Bronchial epithelial cell (primary cell): ENCODE measurements at places on chromosomes 12 and 14. TPM values are rescaled to one million over a fixed set of nuclear protein-coding genes. Genes with fewer than 3 reads are reported as not detected.

DNA sequence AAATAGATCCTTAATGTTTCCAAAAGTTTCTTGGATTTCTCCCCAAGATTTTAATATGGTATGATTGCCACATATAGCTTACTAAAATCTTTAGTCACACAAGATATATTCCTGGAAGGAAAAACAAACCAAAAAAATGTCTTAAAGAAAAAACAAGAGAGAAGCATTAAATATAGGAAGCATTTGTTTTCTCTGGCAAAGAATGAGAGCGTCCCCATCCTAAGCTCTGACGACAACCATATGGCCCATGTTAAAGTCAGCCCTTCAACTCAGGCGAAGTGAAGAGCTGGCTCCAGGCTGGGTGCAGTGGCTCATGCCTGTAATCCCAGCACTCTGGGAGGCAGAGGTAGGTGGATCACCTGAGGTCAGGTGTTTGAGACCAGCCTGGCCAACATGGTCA, 35.6 kb downstream of the GCH1 start:
- DNase-seq, result no peak

- DNase-seq, result no peak
Observed at GRCh38 chr14:71270111-71270510, 362.9 kb downstream of the PCNX1 start.

The CLEC7A gene
- not detected in 2 replicates for total RNA-seq

The SOAT2 gene
- total RNA-seq, result not detected in 2 replicates

DNA sequence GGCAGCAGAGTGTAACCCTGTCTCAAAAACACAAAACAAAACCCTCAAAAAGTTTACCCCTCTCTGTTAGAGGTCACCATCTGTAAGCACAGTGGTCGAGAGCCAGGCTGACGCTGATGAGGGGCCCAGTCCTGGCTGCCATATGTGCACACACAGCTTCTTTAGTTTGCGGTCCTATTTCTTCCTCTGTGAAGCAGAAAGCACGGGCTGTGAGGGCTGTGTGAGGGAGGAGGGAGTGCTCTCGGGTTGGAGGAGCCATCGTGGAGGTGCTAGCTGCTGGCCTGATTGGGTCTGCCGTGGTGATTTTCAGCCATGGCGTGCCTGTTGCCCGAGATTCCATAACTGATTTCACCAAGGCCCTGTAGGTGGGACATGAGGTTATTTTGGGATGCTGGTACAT, 3.5 kb downstream of the ULK1 start:
- no peak for DNase-seq

GRCh38 chr12:6614513-6615172, 7.5 kb upstream of the CHD4 start:
- DNase-seq, result no peak

The MFAP5 gene
- 6.6 and 9.0 TPM in 2 replicates for total RNA-seq

The ALG10B gene
- total RNA-seq, result 1.6 and 2.4 TPM in 2 replicates

GRCh38 chr14:64109819-64110554, 184.2 kb downstream of the ESR2 start:
- peak; percentile 54 for DNase-seq

DNA sequence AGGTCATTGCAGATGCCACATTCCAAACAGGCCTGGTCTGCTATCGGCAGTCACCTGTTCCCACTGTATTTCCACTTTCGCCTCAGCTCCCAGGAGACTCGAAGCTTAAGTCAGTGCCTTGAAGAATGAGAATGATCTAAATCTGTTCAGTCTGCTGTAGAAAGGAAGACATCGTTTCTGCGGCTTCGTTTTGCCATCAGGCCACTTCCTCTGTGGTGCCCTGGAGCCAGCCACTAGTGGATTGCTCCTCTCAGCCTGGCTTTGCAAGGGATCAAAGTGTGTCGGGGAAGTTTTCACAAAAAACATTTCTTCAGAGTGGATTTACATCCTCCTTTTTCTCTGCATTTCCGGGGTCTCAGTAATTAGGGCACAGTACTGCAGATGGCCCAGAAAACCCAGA, 66.7 kb downstream of the AACS start:
- DNase-seq, result no peak

- DNase-seq, result peak; percentile 49
Observed at GRCh38 chr14:102088012-102088792, 1.4 kb upstream of the HSP90AA1 start.

DNA sequence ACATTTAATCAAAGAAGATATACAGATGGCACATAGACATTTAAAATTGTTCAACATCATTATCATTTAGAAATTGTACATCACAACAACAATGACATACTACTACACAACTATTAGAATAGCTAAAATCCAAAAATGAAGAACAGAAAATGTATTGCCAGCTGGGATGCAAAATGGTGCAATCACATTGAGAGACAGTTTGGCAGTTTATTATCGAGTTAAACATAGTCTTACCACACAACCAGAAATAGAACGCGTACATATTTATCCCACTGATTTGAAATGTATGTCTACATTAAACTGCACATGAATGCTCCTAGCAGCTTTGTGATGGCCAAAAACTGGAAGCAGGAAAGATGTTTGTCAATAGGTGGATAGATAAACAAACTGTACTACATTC, 791.5 kb upstream of the MGAT4C start:
- DNase-seq, result no peak

GRCh38 chr14:98769326-98769725, 502.7 kb downstream of the BCL11B start:
- DNase-seq, result no peak

GRCh38 chr14:89160437-89160836, 256.6 kb downstream of the FOXN3 start:
- peak; percentile 45 for DNase-seq

- peak; percentile 93 for DNase-seq
Observed at GRCh38 chr12:9721394-9722092, 11.4 kb downstream of the CLECL1 start.

DNA sequence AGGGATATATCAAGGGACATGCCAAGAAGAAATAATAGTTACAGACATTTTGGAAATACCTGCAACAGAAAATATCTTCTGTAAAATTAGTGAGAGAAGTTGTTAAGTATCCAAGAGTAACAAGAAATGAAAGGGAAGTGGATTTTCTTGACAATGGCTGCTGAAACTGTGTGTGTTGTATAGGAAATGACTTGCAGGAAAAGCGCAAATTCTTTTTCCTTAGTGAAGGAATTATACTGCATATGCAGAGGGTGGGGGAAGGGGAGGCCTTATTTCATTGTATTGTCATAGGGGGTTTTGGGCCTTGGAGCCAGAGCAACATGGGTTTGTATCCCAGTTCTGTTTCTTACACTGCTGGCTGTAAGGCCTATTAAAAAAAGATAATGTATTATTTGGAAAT, 84.4 kb upstream of the DDHD1 start:
- no peak for DNase-seq

- DNase-seq, result peak; percentile 55
Observed at GRCh38 chr12:132503618-132504204, 13.8 kb downstream of the FBRSL1 start.

DNA sequence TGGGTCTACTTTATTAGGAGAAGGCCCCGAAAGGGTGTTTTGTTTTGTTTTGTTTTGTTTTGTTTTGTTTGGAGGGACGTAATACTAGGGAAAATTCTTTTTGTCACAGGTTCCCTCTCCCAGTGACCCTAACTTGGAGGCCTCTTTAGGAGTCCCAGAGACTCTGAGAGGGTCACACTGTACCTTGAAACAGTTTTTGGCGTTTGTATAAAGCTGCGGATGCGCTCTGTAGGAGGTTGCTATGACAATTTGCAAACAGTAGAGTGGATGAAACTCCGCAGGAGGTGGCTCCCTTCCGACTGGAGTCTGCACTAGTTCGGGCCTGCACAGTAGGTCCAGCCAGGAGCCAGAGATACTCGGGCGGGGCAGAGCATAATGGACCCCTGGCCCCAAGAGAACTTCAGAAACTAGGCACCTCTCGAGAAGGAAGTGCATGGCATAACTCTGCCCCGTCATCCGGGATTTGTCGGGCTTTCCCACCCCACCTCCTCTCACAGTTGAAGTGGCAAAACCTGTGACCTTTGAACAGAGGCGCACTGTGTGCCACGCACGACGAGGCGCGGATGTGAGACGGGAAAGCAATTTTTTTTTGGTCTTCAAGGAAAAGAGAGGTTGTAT, 1.3 kb upstream of the DYRK2 start:
- DNase-seq, result peak; percentile 19

- no peak for DNase-seq
Observed at GRCh38 chr14:104558231-104559027, 21.1 kb upstream of the C14orf180 start.

GRCh38 chr12:70002097-70002911, 177.3 kb downstream of the MYRFL start:
- no peak for DNase-seq

- peak; percentile 47 for DNase-seq
Observed at GRCh38 chr12:65643171-65643570, 181.1 kb upstream of the HMGA2 start.

The PSMD9 gene
- 85.3 and 126 TPM in 2 replicates for total RNA-seq

The ANO2 gene
- total RNA-seq, result not detected in 2 replicates

The ARHGEF25 gene
- total RNA-seq, result 0.26 and 0.53 TPM in 2 replicates

- DNase-seq, result peak; percentile 93
Observed at GRCh38 chr12:11941606-11942337, 129.0 kb upstream of the BCL2L14 start.

The GLIPR1L1 gene
- not detected in 2 replicates for total RNA-seq

DNA sequence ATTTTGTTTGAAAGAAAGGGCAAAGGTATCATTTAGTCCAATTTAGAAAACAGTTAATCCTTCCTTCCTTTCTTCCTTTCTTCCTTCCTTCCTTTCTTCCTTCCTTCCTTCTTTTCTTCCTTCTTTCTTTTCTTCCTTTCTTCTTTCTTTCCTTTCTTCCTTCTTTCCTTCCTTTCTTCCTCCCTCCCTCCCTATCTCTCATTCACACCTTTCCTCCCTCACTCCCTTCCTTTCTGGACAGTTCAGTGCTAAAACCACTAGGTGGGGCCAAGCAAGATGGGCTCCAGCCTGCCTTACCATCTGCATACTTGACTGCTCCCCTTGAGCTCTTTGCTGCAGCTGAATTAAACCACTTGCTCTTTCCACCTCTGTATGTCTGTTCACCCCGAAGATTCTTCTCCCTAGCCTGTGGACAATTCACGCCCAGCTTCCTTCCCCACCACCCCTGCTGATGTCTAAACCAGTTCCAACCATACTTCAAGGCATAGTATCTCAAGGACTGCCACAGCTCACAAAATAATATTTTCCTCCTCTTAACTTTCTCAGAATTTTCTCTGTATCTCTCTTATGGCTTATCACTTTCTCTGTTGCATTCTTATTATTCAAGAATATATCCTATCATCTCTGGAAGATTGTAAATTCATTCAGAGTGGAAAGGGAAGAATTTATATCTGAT, 78.0 kb downstream of the DBX2 start:
- peak; percentile 24 for DNase-seq

DNA sequence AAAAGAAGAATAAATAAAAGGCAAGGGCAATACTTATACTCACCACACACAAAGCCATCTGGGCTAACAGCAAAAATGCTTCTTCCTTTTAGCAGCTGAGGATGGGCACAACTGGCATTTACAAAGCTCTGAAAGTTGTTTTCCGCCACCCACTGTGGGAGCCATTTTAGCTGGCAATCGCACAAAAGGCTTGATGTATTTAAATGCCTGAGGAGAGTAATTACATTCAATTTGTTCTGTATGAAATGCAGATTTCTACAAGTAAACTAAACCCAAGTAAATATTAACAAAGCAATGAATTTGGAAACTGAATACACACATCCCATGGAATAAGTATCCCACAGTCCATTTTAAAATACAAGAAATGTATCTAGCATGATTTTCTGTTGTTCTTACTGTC, 37.5 kb downstream of the LRIG3 start:
- no peak for DNase-seq

- peak; percentile 20 for DNase-seq
Observed at GRCh38 chr12:118494776-118495175, 118.4 kb downstream of the SUDS3 start.

DNA sequence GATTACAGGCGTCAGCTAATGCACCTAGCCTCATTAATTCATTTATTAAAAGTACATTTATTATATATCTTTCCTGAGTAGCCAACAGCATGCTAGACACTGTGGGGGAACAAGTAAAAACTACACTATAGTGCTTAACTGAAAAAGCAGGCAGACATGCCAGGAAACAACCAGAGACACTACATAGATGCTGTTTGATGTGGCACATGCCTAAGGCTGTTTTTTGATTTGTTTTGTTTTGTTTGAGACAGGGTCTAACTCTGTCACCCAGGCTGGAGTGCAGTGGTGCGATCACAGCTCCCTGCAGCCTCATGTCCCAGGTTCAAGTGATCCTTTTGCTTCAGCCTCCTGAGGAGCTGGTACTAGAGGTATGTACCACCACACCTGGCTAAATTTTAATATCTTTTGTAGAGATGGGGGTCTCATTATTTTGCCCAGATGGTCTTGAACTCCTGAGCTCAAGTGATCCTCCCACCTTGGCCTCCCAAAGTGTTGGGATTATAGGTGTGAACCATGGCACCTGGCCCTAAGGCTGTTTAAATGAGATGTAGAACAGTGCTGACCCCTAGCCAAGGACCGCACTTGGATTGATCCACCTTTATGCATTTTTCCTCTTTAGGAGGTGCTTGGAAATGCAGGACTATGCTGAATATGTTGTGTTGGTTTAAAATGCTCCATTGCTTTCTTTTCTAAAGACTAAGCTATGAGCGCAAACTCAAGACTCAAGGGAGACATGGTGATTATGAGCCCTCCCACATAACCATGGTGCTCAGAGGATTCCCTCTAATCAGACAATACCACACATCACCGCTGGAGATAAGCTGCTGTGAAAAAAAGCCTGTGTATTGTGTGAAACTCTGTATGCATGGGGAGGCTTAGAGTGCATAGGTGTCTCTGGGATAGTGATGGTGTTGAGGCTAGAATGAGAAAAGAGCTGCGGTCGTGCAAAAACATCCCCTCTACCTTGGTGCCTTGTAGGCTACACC, 10.5 kb upstream of the C14orf93 start:
- no peak for DNase-seq

The NKX2-1 gene
- total RNA-seq, result 4.1 and 6.6 TPM in 2 replicates

The ABCD2 gene
- total RNA-seq, result not detected in 2 replicates

The HELB gene
- total RNA-seq, result 2.2 and 2.6 TPM in 2 replicates

DNA sequence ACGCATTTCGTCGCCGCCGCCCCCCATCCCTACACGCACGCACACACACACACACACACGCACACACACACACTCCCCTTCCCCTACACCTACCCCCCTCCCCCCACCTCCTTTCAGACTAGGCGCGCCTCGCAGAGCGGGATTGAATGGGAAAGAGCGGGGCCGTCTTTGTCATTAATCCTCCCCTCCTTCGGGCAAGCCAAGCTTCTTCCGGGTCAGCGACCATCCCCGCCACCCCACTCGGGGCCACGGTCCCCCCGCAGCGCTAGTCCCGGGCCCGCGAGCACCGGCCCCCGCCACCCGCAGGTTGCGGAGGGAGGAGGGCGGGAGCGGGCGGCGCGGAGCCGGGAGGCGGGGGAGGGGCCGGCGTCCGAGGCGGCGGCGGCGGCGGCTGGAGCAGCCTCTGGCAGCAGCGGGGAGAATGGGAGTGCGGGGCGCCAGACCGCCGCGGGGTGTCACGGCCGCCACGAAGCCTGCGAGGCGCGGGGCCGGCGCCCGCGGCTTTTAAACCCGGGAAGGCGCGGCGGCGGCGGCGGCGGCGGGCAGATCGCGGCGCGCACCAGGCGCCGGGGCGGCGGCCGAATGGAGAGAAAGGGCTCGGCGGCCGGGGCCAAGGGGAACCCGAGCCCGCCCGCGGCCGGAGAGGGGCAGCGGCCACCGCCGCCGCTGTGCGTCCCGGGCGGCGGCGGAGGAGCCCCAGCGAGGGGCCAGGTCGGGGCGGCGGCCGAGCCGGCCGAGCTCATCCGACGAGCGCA, at the start of gene TTC9:
TTC9 (plus strand) TSS at position 369 of the 755 bp plus-strand sequence; CDS start at position 583, 214 bp downstream.
- DNase-seq, result no peak
